ENCODE measurements at places on chromosomes 11 and 22.

DNA sequence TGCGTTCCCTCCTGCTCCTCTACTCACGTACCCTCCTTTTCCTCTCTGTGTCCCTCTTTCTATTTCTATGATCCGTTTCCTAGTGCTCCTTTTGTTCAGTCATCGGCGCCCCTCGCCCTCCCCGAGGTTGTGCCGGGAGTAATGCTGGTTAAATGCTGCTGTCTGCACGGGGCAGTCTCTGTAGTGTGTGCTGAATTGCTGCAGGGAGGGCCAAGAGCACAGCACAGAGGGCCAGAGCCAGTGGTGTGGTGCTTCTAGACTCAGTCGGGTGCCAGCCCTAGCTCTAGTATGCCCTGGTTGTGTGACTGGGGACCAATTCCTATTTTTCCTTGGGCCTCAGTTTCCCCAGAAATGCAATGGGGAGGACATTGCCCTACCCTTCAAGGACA is 98.3 kb downstream of the PKNOX2 start:
- no peak for DNase-seq

DNA sequence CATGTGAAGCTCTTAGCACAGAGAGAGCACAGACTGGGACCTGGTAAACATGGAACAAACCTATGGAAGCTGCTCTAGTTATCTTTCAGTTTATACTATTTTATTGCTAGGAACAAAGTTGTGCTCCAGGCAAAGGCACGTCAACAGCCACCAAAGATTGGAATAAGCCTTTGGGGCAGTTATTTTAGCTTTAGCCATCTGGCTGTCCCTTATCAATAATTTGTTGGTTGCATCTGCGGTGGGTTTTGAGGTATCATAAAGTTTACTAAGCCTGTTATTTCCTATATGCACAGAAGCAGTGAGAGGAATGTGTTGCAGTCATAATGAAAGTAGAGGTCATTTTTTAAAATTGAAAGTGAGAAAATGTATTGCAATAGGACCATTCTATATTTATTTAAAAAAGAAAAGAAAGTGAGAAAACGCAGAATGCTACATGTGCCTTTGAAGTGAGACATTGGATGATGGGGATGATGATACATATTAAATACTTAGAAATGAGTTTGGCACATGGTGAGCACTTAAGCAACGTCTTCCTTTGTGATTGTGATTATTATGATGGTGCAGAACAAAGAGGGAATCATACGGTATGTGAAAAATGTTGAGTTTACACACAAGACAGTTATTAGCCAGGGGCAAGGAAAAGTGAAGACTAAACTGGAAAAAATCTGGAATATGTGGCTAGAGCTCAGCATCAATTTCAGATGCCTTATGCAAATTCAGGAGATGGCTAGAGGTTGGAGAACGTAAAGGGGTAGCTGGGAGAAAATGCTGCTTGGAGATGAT is 58.3 kb downstream of the PRR5L start:
- DNase-seq = no peak

- no peak for DNase-seq
These were observed 6.6 kb upstream of the CCDC134 start for GRCh38 chr22:41793871-41794270.

- DNase-seq = no peak
These were observed 58.5 kb upstream of the ANO1 start for GRCh38 chr11:70019576-70020011.
